Colonic mucosa (tissue), 4 donors: ENCODE measurements at places on chromosomes 7 and 10. TPM values are rescaled to one million over a fixed set of nuclear protein-coding genes. Genes with fewer than 3 reads are reported as not detected.
A peak's percentile ranks its signal among the peaks of the same experiment; 100 is the strongest.

Gene ANKRD1
- total RNA-seq: not detected

Gene HTRA1
- total RNA-seq: 8.9 TPM

GRCh38 chr7:103148131-103148993, 537 bp downstream of the NAPEPLD start:
- H3K27me3 ChIP-seq: no peaks in the 10 kb centered on the region
- H3K4me3 ChIP-seq: peak overlapping the region; percentile 64
- H3K27ac ChIP-seq: peak overlapping the region; percentile 98
- no peaks in the 10 kb centered on the region for H3K36me3 ChIP-seq
- peak; percentile 3 for DNase-seq
- H3K4me1 ChIP-seq: no peaks in the 10 kb centered on the region

DNA sequence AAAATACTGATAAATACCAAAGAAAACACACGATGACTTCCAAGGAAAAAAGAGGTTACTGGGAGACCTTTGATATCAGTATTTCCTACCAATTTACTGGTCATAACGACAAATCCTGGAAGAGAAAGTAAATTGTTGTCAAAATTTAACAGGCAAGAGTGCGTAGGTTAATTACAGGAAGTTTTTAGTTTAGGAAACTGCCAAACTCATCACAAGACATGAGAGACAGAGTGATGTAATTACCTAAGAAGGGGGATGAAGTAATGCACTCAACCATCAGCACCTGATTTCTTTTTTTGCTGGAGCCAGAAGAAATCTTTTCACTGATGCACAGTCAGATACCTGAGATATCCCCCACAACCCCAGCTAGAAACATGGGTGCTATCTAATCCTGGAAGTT, 16.8 kb downstream of the MACC1 start:
- H3K4me1 ChIP-seq: no peaks in the 10 kb centered on the region
- no peak overlapping the region for H3K4me3 ChIP-seq
- H3K27ac ChIP-seq: no peak overlapping the region
- H3K36me3 ChIP-seq: no peaks in the 10 kb centered on the region

GRCh38 chr7:52473756-52474155, 561.7 kb upstream of the POM121L12 start:
- no peaks in the 10 kb centered on the region for H3K27me3 ChIP-seq
- H3K36me3 ChIP-seq: no peaks in the 10 kb centered on the region
- H3K4me3 ChIP-seq: no peak overlapping the region
- no peak for DNase-seq

DNA sequence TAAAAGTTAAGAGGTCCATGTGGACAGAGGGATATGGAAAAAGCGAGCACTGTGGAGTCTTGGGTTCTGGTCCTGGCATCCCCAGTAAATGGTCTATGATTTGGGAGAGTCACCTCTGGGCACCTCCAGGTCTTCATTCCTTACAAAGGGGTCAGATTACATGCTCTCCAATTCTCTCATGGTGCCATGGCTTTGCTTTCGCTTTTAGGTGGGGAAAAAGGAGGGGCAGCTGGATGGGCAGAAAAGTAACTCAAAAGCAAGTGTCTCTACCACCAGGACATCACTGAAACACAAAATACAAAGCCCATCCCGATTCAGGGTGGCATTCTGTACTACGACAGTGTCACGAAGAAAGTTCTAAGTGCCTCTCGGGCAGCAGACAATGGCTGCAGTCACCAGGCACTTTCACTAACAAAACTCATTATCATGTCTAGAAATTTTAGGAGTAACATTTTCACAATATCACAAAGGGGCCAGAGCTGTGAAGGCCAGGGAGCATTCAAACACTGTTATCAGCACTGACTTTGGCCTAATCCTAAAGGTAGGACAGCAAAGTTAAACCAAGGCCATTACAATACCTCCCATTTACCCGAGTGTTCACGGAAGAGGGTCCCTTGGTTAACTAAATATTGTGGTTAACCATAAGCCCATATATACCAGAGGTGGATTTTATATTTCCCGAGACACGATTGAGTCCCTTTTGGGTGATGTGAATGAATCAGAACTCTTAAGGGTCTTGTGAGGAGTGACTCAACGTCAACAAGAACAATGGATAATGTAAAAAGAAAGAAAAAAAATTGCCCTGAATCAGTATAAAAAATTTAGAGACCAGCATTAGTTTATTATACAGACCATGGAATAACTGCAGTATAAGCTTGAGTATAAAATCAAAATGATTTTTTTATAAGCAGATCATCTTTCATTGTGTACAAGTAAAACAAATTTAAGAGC, 2.5 kb downstream of the PSAP start:
- H3K4me3 ChIP-seq: no peak overlapping the region
- no peak overlapping the region for H3K27ac ChIP-seq
- no peak for DNase-seq
- no peaks in the 10 kb centered on the region for H3K27me3 ChIP-seq

DNA sequence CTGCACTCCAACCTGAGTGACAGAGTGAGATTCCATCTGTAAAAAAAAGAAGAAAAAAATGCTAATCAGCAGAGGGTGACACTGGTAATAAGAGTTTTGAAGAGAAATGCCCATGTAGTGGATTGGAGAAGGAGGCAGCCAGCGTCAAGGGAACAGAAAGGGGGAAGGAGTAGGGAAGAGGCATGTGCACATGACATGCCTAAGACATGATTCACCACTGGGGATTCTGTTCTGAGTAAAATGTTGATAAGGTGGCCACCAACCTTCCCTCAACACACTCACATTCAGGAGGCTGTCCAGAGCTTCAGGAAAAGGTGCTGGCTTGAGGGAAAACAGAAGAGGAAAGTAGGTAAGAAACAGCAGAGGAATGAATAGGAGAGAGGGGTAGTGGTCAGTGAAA, 39.9 kb downstream of the AKR1D1 start:
- no peaks in the 10 kb centered on the region for H3K27me3 ChIP-seq
- H3K36me3 ChIP-seq: no peaks in the 10 kb centered on the region
- H3K4me3 ChIP-seq: no peak overlapping the region
- H3K4me1 ChIP-seq: no peaks in the 10 kb centered on the region
- DNase-seq: no peak
- H3K27ac ChIP-seq: no peak overlapping the region

DNA sequence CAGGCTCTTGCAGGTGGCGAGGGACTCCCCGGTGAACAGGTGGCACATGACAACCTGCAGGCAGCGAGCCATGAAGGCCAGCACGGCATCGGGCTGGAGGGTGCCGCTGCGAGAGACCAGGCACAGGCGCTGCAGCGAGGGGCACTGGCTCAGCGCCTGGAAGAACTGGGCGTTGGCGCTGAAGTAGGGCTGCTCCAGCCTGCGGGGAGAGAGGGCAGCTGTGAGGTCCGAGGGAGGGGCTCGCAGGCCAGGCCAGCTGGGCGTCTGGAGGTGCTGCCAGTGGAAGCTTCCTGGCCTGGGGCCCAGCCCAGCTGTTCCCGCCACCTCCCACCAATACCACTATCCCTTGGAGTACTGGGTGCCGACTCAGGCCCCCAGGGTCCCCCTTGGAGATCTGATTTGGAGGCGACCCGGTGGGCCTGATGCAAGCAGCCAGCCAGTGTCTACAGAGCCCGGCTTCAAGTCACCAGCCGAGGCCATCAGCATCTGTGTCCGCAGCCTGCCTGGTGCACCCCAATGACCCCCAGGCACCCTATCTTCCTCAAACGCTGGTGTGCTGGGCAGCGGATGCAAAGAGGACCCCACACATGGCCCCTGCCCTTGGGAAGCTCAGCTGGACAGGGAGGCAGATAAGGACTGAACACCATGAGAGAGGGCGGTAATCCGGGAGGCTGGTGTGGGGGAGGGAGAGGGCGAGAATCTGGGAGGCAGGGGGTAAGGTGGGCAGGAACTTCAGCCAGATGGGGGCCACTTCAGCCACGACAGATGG, 67.8 kb upstream of the TNRC18 start:
- H3K4me3 ChIP-seq: no peak overlapping the region
- H3K36me3 ChIP-seq: no peaks in the 10 kb centered on the region
- H3K27me3 ChIP-seq: no peaks in the 10 kb centered on the region
- no peak for DNase-seq
- H3K27ac ChIP-seq: no peak overlapping the region

DNA sequence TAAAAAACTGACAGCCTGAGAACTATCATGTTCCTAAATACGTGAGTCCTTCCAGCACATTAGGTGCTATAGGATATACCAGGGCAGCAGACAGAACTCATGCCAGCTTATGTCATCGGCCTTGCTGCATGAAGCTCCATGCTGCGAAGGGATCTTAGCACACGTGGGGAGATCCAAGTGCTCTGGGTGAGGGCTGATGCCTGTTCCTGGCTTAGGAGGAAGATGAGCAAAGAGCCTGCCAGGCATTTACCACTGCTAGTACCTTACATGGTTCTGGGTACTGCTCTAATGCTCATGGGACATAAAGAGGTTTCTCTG, 43.2 kb downstream of the SVIL start:
- H3K4me3 ChIP-seq: no peak overlapping the region
- peaks cover 14% of the 10 kb centered on the region for H3K4me1 ChIP-seq
- H3K36me3 ChIP-seq: no peaks in the 10 kb centered on the region
- DNase-seq: no peak
- peak overlapping the region; percentile 22 for H3K27ac ChIP-seq

GRCh38 chr10:59713196-59713821, 3.7 kb upstream of the SLC16A9 start:
- no peaks in the 10 kb centered on the region for H3K4me1 ChIP-seq
- DNase-seq: no peak
- H3K4me3 ChIP-seq: no peak overlapping the region
- no peaks in the 10 kb centered on the region for H3K27me3 ChIP-seq

- H3K36me3 ChIP-seq: no peaks in the 10 kb centered on the region
- no peak overlapping the region for H3K27ac ChIP-seq
- no peak overlapping the region for H3K4me3 ChIP-seq
Observed at GRCh38 chr7:47185839-47186238, 396.1 kb downstream of the TNS3 start.

DNA sequence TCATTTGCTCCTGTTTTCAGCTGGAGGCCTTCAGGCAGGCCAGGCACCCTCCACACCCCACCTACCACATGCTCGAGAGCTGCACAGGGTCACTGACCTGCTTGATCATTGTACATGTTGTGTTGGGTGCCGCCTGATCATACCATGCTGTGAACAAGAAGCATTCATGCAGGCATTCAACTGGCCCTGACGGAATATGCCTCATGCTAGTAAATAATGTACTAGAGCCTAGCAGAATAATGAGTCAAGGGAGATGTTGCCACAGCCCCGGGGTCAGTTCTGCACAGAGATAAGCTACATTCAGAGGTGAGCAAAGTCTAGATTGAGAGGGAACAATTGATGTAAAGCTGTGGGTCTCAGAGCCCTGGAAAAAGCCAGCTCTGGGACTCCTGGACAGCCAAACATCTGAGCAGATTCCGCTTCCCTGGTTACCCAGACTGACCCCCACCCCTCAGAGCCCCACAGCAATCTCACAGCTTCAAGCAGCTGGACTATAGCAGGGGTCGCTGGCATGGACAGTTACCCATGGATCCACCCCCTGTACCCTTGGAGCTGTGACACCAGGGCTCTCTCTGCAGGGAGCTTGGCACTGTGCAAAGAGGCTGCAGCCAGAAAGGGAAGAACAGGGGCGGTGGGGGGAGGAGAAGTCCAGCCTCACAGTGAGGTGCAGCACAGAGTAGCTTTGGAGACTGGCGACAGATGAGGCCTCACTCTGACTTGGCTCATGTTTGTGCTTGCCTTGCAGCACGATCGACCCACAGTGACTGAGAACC, 86.6 kb downstream of the FRMPD2 start:
- no peaks in the 10 kb centered on the region for H3K27me3 ChIP-seq
- no peak overlapping the region for H3K27ac ChIP-seq
- no peak for DNase-seq
- H3K36me3 ChIP-seq: no peaks in the 10 kb centered on the region
- H3K4me3 ChIP-seq: no peak overlapping the region
- H3K4me1 ChIP-seq: no peaks in the 10 kb centered on the region

- no peaks in the 10 kb centered on the region for H3K4me1 ChIP-seq
- no peaks in the 10 kb centered on the region for H3K27me3 ChIP-seq
- H3K27ac ChIP-seq: no peak overlapping the region
- H3K4me3 ChIP-seq: no peak overlapping the region
- DNase-seq: peak; percentile 28
- no peaks in the 10 kb centered on the region for H3K36me3 ChIP-seq
Observed at GRCh38 chr10:59337201-59337652, 25.1 kb downstream of the FAM13C start.

DNA sequence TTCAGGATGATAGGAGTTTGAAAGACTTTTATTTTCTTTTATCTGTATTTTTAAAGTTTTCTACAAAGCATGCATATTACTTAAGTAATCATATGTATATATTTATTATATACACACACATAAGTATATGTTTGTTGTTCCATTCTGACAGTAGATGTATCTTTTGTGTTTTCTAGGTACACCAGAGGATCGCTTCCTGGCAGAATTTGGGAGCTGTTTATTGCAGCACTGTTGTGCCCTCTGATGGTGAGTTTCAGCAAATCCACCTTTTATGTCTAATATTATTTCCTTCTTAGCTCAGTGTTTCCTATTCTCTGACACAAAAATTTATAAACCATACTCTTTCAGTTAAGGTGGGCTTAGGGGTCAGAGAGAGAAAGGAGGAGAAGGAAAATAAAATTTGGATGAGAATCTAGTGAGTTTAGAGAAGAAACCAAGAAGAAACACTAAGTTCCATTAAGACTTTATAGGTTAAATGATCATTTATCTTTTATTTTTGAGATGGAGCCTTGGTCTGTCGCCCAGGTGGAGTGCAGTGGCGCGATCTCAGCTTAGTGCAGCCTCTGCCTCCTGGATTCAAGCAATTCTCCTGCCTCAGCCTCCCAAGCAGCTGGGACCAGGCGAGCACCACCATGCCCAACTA, 59.2 kb upstream of the OIT3 start:
- H3K36me3 ChIP-seq: no peaks in the 10 kb centered on the region
- H3K4me3 ChIP-seq: no peak overlapping the region
- DNase-seq: peak; percentile 45
- no peaks in the 10 kb centered on the region for H3K27me3 ChIP-seq

DNA sequence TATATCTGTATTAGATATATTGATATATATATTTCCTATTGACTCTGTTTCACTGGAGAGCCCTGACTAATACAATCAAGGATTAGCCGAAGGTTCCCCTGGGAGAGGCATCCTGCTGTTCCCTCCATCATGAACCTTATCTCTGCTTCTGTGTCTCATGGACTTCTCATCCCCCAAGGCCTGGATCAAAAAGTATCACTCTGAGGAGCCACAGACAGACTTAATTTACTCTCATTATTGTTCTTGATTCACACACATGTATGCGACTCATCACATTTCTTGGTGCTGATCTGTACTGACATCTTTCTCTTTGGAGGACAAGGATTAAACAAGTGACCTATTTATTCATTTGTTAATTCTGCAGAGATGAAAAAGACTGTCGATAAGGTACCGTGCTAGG, 550.2 kb downstream of the KCNMA1 start:
- H3K36me3 ChIP-seq: no peaks in the 10 kb centered on the region
- no peak overlapping the region for H3K27ac ChIP-seq
- H3K4me1 ChIP-seq: no peaks in the 10 kb centered on the region
- H3K4me3 ChIP-seq: no peak overlapping the region
- DNase-seq: no peak

DNA sequence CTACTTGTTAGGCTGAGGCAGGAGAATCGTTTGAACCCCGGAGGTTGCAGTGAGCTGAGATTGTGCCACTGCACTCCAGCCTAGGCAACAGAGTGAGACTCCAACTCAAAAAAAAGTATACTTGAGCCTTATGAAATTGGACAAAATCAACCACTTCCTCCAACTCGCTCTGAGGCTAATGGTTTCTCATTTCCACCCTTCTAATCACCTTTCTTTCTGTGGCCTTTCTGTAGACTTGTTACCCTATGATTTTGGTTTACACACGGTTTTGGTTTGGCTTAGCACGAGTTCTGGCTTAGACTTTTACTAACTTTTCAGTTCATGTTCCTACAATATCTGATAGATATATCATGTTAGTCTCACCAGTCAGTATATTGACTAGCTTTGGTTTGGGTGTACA, 152.0 kb downstream of the PHTF2 start:
- H3K36me3 ChIP-seq: no peaks in the 10 kb centered on the region
- H3K4me1 ChIP-seq: no peaks in the 10 kb centered on the region
- no peak for DNase-seq
- no peak overlapping the region for H3K27ac ChIP-seq
